ENCODE measurements at places on chromosomes 3 and 15. TPM values are rescaled to one million over a fixed set of nuclear protein-coding genes. Genes with fewer than 3 reads are reported as not detected.

The THSD4 gene
- 19.4 TPM for polyA plus RNA-seq

The IL5RA gene
- polyA plus RNA-seq, result 4.0 TPM

The CPNE9 gene
- polyA plus RNA-seq, result 0.27 TPM

The ISLR gene
- 45.1 TPM for polyA plus RNA-seq

The IL20RB gene
- 0.90 TPM for polyA plus RNA-seq

The ARNT2 gene
- polyA plus RNA-seq, result 28.8 TPM

The ACKR2 gene
- polyA plus RNA-seq, result 1.7 TPM

The PLA2G4D gene
- polyA plus RNA-seq, result 0.16 TPM
